ENCODE measurements at places on chromosomes 6 and 20.

DNA sequence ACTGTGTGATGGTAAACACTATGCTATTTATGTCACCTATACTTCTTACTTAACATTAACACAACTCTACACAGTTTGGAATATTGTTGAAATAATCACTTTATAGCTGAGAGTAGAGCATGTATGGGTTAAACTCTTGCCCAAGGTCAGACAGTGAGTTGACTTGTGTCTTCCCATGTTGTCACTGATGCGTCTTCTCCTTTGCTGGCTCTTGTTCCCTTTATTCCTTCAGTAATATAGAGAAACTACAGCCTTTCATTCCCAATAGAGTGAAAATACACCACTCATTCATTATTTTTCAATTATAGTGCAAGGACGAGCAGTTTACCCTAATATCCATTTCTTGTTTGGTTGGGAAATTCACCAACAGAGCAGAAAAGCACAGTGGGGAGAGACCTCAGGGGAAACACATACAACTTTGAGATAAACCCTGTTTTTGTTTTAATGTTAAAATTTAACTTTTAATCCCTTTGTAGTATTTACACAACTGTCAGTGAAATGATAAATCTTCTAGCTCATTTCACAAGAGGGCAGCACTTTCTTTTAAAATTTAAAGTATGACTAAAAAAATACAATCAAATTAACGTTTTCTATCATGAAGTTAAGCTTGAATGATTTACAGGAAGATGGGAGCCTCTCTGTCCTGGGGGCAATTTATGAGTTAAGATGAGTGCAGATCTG is 363.0 kb downstream of the UTRN start:
- no peak for DNase-seq

DNA sequence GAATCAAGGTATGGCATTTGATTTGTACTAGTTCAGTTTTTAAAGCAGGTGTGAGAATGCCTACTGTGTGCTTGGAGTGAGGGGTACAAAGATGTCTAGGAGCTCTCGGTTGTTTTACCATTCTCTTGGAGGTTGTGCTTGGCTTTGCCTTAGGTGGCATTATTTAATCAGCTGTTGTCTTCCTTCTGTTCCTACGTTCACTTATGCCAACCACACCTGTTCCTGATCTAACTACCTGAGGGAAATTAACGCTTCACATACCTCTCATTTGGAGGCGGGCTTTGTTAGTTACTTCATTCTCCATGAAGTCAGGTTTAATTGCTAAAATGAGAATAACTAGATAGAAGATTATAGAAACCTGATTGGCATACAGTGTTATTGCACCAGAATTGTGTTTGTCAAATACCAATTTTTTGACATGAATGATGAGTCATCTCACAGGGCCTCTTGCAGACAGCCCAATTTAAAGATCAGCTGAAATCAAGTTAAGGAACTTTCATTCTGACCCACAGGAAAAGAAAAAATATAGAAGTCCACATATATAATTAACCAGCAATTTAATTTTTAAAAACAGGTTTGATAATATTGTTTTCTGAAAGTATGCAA is 24.8 kb upstream of the PBOV1 start:
- DNase-seq, result no peak

DNA sequence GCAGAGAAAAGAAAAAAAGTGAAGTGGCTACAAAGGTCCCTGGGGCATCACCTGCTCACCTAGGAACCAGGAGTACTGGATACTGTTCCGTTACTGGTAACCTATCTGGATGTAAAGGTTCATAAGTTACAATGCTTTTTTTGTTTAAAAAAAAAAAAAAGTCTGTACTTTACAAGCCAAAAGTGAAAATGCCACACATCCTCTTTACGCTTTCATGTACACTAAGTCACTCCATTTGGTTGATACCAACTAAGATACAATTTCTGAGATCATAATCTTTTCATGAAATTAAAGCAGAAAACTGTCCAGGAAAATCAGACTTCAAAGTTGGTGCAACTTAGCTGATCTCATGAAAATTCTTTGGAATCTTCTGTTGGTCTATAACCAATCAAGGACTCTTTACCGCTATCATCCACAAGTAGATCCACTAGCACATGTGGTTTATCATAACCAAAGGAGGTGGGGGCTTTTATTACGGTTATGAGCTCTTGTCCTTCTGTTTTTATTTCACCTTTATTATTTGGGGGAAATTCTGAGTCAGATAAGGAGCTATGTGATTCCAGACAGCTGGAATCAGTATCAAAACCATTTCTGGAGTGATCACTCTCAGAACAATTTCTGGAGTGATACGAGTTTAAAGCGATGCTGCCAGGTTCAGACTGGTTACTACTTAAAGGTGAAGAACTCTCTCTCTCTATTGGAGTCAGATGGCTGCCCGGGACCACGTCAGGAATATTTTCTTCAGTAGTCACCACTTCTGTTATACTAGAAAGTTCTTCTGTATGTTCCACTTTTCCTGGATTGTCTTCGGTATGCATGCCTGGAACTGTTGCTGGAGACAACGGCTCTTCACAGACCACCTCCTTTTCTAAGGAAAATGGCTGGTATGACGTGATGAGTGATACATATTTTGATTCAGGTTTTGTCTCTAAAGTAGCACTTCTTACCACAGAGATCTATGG is 21.2 kb downstream of the IFNGR1 start:
- no peak for DNase-seq

DNA sequence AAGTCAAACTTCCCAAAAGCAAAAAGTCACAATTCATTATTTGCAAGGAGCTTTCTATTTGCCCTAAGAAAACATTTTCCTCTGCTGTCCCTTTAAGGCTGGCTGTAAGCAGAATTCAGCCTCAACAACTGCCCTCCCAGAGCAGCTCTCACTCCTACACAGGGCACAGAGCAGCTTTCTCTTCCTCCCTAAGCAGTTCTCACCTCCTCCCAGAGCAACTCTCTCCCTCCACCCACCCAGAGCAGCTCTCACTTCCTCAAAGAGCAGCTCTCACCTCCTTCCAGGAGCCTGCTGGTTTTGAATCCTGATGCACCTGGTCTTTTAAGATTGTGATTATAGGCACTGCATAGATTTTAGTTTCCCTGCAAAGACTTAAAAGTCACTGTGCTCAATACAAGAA is 120.6 kb upstream of the TMEM181 start:
- DNase-seq, result peak; percentile 20

- no peak for DNase-seq
These were observed 85.2 kb upstream of the UFL1 start for GRCh38 chr6:96436398-96436797.

DNA sequence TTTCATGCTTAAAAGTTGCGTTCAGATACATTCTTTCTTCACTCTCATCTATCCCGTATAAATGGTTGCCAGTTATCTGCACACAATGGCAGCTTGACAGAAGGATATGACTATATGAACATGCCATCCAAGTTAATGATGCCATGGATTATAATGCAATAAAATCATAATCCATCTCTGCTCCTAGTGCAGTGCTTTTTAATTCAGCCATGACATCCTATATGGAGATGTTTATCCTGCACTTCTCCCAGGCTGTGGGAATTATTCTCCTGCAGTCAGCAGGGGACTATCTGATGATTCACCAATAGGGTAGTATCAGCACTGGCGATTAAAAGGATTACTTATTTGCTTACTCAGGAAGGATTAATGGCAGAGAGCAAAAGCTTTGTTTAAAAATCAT is 273.8 kb downstream of the SAMD5 start:
- peak; percentile 60 for DNase-seq

GRCh38 chr6:134938896-134939295 is 11.0 kb downstream of the ALDH8A1 start:
- no peak for DNase-seq

- no peak for DNase-seq
These were observed 26.1 kb upstream of the PYGB start for GRCh38 chr20:25221592-25222460.

GRCh38 chr6:135289816-135290215 is 108.7 kb downstream of the MYB start:
- no peak for DNase-seq

GRCh38 chr6:111555036-111555435 is 50.6 kb downstream of the TRAF3IP2 start:
- DNase-seq, result no peak

DNA sequence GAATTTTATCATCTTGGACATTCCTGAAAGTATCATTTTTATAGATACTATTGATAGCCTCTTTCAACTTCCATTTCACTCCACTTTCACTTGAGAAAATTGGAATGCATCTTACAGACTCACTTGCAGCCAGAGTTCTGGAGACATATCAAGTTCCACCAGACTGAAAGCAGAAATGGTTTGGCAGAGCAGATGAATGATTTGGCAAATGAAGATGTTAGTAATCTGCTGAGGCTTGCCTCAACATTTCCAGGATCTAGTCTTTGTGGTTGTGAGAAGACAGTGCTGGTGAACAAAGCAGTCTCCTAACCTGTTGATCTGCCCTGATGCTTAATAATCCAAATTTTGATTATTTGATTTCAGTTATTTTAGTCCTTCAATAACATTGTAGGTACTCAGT is 202.6 kb downstream of the TRDN start:
- no peak for DNase-seq

DNA sequence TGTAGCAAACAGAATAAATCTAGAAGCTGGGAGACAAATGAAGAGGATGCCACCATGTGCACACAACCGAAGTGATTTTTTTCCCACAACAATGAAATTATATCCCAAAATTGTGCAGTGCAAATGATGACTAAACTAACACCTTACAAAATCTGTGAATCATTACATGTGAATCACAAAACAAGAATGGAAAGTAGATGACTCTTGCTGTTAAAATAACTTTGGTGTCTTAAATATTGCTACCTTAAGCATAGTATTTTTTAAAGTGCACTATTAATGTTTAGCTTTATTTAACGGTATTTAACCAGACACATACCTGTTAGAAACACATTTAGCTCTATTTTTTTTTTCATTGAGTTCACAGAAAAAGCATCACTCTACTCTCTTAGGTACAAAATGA is 190.8 kb downstream of the TBC1D32 start:
- DNase-seq, result no peak

DNA sequence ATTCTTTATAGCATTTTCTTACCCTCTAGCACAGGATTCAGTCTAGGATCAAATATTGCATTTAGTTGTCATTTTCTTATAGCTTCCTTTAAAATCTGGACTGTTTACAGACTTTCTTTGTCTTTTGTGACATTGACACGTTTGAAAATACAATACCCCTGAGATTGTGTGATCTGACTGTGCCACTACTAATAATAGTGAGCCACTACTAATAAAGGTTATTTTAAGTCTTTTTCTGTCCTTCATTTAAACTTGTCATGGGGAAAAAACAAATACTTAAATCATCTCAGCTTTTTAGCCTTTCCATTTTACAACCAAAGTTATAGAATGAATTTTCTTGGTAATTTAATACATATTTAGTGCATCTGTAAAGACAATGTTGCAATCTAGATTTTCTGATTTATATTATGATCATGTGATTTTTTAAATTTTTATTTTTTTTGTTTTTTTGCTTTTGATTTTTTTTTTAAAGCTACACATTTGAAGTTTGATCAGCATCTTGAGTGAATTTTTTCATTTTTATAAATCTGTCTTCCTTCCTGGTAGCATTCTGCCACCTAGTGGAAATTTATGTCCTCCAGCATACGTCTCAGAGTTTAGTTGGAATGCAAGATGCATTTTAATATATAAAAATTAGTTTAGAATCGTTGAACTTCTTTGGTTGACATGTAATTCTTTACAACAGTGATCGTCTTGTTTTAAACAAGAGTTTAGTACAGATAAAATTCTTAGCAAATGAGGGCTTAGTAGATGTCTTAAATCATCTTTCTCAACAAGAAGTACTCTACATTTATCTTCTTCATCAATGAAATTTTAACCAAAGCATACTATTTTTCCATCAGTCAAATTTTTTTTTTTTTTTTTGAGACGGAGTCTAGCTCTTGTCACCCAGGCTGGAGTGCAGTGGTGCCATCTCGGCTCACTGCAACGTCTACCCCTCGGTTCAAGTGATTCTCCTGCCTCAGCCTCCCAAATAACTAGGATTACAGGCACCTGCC is 119.4 kb downstream of the NCOA3 start:
- DNase-seq, result peak; percentile 41

GRCh38 chr6:30685157-30686008 is 1.1 kb downstream of the PPP1R18 start:
- DNase-seq, result peak; percentile 49

- no peak for DNase-seq
These were observed 468.3 kb downstream of the CDC5L start for GRCh38 chr6:44855562-44856411.

DNA sequence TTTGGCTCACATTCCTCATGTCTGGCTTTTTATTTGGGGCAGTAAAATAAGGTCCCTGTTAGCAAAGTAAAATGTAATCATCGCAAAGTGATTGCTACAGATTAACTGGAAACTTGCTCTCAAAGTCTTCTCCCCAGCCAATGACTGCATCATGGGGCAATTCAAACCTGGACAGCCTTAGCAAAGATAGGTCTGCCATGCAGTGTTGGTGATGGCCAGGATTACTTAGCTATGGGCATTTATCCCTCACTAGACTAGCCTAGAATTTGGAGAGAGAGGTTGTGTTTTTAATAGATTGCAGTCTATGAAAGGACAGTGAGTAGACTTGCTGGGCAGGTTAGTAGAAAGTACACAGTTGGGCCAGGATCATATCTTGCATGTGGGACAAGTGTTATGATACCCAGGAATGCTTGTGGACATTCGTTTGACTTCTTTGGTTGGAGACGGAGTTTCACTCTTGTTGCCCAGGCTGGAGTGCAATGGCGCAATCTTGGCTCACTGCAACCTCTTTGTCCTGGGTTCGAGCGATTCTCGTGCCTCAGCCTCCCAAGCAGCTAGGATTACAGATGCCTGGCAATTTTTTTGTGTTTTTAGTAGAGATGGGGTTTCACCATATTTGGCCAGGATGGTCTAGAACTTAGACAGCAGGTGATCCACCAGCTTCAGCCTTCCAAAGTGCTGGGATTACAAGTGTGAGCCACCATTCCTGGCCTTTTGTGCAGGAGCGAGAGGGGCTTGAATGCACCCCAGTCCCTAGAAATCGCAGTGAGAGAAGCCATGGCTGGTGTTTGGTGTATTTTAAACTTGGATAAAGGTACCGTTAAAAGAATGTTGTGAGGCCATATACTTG is 3.4 kb downstream of the RPS12 start:
- DNase-seq, result no peak

Data from mesendoderm (in vitro differentiated cells).